ENCODE measurements at places on chromosomes 1 and 21.

DNA sequence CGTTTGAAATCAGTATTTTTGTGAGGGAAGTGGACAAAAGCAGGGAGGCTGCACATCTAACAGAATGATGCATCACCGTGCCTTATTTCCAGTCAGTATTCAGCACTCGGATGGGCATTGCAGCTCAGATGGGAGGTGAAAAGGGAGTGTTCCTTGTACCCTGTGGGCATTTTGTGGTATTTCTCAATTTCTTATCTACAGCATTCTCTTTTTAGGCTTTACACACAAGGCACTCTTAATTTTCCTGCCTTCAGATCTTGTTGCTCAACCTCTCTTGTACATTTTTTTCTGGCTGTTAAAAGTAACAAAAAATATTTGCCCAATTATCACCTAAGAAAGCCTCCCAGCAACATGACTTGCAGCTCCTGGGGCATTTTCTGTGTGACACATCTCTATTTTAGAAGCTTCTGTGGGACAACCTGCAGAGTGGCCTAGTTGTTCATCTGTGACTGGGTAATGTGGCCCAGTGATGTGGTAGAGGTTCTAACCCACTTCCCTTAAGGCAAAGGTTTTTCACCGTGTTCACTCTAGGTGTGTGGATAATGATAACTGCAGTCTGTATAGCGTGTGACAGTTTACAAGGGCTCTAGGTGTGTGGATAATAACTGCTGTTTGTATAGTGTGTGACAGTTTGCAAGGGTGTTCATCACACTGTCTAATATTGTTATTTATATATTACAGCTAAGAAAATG lies 257.2 kb downstream of the PTGER3 start:
- DNase-seq = no peak

DNA sequence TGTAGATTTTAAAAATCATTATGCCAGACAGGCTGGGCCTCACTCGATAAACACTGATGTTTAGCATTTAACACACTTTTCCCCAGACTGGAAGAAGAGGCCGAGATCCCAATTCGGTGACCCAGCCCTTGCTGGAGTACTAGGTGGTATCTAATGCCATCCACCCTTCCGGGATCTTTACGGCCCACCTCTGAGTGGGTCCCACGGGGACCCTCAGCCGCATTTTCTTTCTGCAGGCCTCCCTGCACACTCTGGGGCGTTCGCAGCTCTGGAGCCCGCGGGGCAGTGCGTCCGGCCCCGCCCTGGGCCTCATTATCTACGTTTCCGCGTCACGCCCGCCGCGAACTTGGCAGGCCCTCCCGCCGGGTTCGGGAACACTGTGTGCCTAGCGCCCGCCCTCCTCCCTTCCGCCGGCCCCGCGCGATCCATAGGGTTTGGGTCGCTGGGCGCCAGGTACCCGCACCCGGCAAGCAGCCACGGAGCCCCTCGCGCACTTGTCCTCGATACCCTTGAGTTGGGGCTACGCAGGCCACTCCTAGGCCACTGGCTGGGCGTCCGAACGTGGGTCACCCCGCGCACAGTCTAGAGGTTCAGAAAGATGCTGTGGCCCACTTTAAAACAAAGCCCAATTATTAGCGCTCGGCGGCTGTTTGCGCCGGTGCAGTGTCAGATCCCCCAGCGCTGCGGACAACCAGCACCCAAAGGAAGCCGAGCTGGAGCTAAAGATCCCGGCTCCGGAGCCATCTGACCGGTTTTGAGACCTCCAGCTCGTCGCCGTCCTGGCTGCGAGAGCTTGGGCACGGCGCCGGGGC lies 950 bp upstream of the EVA1C start:
- peak; percentile 33 for DNase-seq

DNA sequence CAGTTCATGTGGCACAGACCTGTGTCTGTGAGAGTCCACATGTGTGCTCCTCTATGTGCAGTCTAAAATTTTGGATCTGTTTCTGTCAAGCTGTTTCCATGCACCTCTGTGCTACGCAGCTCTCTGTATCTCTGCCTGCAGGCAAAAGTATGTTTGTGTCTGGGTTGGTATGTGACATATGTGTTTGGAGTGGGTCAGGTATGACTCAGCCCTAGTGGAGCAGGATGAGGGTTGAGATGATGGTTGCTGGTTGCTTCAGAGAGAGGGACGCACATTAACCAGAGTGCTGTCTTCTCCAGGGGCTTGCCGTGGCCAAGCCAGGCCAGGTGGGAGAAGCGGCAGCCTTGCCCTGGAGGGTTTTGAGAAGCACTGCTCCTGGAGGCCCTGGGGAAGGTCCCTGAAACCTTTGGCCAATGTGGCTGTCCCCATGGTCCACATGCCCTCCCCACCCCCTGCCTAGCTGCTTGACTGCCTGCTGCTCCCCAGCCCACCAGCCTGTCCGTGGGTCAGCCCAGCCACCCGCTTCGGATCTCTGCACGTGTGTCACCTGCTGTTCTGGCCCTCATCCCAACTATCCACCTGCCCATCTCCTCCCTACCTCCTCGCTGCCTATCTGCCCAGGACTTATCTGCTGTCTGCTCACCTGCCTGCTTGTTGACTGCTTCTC lies 4.1 kb upstream of the EVA1B start:
- DNase-seq = no peak

GRCh38 chr1:156320560-156320959 lies 17.5 kb downstream of the CCT3 start:
- no peak for DNase-seq

DNA sequence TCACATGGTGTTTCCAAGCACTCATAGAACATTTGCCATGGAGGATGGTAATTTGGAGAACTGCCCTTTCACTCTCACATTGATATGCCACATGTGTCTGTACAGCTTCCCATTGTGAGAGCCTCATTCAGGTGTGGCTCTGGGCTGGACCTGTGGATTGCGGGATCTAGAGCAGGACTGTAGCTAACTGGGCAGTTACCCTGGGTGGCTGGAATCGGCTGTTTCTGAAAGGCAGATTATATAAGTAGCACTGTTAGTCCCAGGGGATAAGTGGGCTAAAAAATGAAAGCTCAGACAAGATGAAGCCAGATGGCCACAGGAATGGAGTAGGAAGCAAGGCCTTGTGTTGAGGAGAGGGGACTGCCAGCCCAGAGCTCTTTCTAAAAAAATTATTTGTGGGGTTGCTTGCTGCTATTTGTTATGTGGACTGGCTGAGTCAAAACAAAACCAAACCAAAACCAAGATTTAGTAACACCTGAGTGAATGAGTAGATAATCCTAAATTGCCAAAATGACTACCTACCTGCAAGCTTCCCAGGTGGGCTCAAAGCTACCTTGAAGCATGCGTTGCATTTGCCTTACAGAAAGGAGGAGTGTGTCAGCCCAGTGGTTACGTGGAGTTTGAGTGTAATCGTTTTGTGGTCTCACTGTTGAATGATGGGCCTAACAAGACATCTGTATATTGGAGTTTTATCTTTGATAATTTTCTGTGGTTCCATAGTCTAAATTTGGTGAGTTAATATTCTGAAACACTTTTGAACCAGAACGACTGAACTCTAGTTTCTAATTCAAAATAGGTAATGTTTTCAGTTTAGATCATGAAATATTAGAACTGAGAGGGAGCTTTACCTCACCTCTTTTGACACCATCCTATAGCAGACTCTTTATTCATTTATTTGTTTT lies 58.0 kb downstream of the SDCCAG8 start:
- DNase-seq = no peak

DNA sequence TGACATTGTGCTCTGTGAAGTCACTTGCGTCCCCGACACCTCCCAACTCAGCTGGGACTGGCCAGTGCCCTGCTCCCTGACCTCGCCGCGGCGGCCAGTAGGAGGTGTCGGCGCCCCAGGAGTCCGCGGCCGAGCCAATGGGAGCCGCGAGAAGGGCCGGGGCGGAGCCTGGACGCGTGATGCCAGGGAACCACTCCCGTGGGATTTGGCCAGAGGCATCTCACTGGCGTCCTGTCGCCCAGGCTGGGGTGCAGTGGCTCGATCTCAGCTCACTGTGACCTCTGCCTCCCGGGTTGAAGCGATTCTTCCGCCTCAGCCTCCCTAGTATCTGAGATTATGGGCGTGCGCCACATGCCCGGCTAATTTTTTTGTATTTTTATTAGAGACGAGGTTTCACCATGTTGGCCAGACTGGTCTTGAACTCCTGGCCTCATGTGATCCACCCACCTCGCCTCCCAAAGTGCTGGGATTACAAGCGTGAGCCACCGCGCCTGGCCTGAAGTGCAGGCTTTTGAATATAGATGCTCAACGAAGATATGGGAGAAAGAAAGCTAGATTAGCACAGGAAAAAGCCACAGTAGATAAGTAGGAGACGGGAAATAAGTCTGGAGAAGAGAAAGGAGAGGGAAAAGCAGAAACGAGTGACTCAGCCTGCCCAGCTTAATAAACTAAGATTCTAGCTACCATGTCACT lies 38.0 kb downstream of the ZBTB8OS start:
- DNase-seq = peak; percentile 90

GRCh38 chr1:16888860-16889816 lies 6.6 kb upstream of the RNU1-2 start:
- DNase-seq = peak; percentile 41

DNA sequence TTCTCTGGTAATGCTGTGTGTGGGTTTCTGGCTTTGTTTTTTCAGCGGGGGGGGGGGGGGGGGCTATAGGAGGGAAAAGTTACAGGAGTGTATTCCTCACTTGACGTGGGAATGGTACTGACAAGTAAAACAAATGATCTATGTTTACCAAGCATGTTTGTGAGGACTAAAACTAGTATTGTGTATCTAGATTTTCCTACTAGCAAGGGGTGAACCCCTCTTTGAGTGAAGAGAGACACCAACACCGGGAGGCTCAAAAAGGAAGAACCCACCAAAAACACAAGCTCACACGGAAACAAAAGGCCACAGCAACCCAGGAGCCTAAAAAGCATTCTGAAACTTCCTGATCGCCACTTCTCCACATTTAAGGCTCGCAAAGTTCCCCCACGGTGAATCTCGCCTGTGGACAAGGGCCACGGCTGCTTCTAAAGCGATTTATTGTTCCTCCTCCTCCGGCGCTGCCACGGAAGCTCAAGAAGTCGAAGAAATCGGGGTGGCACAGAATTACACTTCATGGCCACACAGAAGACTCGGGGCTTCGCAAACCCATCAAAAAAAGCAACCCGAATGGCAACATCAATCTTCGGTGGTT lies 703 bp downstream of the PUM1 start:
- DNase-seq = no peak

DNA sequence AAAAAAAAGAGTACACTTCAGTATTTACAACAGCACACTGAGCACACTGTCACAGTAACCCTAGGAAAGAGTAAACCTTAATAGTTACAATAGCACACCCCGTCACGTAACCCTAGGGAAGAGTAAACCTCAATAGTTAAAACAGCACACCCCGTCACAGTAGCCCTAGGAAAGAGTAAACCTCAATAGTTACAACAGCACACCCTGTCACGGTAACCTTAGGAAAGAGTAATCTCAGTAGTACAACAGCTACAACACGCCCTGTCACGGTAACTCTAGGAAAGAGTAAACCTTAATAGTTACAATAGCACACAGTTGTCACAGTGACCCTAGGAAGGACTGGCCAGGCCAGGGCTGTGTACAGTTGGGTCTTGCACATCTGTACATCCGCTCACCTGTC lies 3.0 kb downstream of the CDK11A start:
- DNase-seq = no peak

GRCh38 chr1:39490596-39491145 lies 765 bp upstream of the BMP8A start:
- DNase-seq = peak; percentile 4

GRCh38 chr1:114144016-114144415 lies 9.7 kb downstream of the SYT6 start:
- DNase-seq = no peak

DNA sequence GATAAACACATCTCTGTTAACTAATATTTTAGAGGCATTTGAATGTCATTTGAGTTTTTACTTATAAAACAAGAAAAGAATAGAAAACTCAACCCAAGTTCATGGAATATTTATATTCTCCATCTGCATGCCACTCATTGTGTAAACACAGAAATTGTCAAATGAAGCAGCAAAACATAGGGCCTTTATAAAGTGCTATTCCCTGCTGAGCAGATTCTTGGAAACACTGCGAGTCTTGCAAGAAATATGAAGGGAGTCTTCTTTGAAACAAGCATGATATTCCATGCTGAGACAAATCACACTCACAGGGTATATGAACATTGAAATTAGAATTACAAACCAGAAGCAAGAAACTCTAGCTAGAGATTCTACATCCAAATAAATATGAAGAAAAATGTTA lies 655.8 kb downstream of the BRINP3 start:
- DNase-seq = no peak

- no peak for DNase-seq
Observed at GRCh38 chr1:206111271-206111927, 5.8 kb downstream of the AVPR1B start.

- DNase-seq = no peak
Observed at GRCh38 chr1:168300626-168301025, 19.9 kb downstream of the TBX19 start.

DNA sequence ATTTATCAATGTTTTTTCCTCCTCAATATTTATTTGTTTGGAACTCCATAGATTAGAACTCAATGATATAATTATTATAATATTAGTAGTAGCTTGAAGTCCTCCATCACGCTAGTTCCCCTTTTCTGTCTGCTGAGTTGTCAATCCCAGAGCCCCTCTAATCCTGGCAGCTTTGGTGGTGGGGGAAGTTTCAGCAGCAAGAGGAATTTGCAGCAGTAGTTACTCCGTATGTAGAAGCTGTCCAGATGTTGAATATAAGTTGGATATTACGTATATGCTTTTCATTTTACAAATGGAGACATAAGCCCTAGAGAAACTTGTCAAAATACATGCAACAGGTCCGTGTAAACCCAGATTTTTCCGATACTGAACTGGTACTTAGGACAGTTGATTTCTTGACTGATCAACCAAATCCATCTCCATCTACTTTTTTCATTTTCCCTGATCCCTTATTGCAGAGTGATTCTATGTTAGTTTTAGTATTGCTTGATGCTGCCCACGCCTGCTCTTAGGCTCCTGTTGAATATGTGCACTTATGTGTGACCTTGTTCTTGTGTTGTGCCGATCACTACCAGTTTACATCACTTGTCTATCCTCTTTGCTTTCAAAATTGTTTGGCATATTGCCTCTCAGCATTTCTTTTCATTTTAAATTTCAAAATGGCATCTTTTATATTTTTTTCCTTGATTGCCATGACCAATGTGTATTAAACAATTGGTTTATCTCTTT lies 28.1 kb downstream of the SMAP2 start:
- DNase-seq = no peak

DNA sequence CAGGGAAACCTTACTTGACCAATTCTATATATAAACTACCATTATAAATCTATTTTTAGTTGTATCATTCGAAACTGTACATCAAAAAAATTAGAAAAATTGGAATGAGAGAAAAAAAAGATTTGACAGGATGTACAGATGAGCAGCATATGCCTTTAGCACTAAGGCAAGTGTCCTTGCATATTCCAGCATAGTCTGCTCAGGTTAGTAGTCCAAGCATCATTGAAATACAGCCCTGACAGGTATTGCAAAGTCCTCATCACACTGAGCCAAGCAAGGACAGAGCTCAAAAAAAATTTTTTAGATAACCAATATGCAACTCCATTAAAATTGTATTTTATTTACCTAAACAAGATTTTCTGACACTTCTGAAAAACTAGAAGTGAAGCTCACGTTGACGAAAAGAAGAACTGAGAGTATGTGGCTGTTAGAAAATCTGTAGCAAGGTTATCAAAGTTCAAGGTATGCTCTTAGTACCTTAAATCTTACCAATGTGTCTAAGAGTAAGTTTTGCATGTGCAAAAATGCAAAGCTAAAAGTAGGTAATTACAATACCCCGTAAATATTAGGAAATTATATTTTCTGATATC lies 465.6 kb upstream of the ADGRL4 start:
- DNase-seq = no peak

- no peak for DNase-seq
Observed at GRCh38 chr1:243291292-243291691, 35.5 kb downstream of the SDCCAG8 start.

GRCh38 chr1:201266774-201267173 lies 16.5 kb upstream of the PKP1 start:
- no peak for DNase-seq
